Esophagus squamous epithelium (tissue), 5 donors: ENCODE measurements at places on chromosomes 7 and 10.

GRCh38 chr10:77505431-77506334 lies 131.9 kb downstream of the KCNMA1 start:
- DNase-seq = no peak

DNA sequence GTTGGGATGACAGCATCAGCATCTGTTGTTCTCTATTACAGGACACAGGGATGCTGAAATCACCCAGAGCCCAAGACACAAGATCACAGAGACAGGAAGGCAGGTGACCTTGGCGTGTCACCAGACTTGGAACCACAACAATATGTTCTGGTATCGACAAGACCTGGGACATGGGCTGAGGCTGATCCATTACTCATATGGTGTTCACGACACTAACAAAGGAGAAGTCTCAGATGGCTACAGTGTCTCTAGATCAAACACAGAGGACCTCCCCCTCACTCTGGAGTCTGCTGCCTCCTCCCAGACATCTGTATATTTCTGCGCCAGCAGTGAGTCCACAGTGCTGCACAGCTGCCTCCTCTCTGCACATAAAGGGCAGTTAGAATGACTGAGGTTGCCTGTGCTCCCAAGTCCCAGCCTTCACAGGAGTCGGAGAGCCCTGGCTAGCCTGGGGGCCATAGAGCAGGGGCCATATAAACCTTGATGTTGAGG lies 142.2 kb upstream of the PRSS58 start:
- no peak for DNase-seq

DNA sequence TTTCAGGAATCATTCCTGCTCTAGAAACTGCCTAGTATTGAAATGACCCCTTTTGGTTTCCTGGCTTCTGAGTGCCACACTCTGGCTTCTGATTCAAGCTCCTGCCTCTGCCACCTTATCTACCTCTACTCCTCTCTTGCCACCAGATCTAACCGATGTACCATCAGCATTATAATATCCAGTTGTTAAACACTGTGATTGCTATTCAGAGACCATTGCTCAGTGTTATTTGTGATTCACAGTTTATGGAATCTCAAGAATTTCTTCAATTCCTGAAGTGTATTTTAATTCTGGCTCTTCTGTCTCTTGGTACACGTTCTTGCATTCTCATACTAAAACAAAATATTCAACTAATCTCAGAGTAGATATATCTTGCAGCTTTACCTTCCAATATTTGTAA lies 88.7 kb downstream of the DYNC1I1 start:
- DNase-seq = no peak

- no peak for DNase-seq
Measured at GRCh38 chr7:46844486-46844885, 737.4 kb downstream of the TNS3 start.

GRCh38 chr7:51847461-51848134 lies 531.0 kb upstream of the COBL start:
- DNase-seq = no peak
